ENCODE measurements at places on chromosomes 13 and 19.
A peak's percentile ranks its signal among the peaks of the same experiment; 100 is the strongest.

- DNase-seq = no peak
Measured at GRCh38 chr13:98798849-98799645, 46.6 kb upstream of the SLC15A1 start.

GRCh38 chr13:112330066-112330465, 46.1 kb upstream of the SPACA7 start:
- DNase-seq = no peak

DNA sequence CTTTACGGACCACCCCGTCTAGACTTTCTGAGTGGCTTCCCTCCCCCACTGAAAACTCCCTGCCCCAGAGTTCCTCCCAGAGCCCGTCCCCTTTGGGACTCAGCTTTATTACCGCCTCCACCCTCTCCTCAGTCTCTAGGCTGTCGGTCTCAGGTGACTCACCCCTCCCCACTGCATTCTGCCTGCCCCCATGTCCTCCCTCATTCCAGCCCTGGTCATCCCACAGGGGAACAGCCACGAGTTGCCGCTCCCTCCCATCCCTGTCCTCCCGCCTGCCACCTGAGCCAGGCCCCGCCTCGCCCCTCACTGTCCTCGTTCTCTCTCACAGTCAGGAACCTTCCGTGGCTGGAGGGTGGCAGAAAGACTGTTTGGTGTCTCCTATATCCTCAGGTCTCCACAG, 57.3 kb downstream of the SMARCA4 start:
- no peak for DNase-seq

DNA sequence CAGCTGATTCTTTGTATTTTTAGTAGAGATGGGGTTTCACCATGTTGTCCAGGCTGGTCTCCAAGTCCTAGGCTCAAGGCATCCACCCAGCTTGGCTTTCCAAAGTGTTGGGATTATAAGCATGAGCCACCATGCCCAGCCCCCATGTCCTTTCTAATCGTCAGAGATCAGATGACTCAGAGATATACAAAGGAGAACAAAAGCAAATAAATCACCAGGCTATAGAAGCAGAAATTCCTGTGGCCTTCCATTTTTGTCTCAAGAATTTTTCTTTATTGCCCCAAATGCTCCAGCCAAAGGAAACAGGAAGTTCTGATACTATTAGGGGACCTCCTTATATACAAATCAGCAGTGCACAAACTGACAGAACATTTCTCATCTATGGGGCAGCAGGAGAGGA, 207.8 kb downstream of the RFC3 start:
- DNase-seq = no peak

DNA sequence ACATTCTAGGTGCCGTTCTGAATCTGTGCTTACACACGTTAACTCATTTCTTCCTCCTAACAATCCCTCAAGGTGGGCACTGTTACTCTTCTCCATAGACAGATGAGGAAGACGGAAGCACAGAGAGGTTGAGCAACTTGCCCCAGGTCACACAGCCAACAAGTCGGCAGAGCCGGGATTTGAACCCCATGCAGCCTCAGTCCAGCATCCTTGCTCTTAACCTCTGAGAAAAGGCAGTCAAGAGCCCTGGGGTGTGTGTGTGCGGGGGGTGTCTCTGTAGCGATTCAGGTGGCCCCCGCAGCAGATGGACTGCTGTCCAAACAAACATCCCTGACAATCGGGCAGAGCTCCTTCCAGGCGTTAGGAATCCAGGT, 6.3 kb downstream of the PTPRS start:
- DNase-seq = no peak

DNA sequence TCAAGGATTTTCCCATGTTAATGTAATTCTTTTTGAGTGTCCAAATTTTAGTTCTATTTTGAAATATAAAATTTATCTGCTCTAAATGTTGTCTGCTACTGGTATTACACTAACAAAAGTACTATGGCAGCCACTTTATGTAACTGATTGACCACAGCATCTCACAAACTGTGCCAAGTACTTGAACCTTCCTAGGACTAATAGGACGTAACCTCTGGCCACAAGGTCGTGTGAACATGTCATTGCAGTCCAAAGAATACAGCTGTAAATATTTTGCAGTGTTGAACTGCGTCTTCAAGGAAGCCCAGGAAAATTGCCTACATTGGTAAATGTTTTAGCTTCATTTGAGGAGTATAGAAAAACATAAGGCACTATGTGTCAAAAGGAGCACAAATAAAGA, 1.9 kb downstream of the KCTD4 start:
- no peak for DNase-seq

- no peak for DNase-seq
Measured at GRCh38 chr13:30906411-30907051, 460 bp downstream of the MEDAG start.

GRCh38 chr13:113178896-113179167, 20.4 kb downstream of the PROZ start:
- no peak for DNase-seq

DNA sequence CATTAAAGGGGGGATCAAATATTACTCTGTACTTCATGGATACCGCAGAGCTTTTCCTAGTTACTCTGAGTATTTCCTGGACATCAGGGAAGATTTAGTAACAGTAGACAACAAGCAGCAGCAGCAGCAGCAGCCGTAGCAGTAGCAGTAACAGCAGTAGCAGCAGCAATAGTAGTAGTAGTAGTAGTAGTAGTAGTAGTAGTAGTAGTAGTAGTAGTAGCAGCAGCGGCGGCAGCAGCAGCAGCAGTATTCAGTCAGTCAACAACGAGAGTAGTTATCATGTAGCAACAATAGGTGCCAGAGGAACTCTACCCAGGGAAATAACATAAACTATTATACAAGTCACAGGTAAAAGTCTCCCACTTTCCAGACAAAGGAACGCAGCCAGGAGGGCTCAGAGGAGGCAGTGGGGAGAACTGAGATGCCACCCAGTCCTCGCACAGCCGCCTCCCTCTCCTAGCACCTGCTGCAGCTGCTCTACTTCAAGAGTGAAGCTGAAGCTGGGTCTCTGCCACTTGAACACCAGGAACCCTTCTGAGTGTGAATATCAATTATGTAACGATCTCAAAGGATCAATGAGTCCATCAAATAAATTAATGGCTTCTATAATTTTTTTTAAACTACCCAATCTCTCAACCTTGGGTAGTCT, 1.3 kb upstream of the DOCK9 start:
- no peak for DNase-seq

GRCh38 chr13:109273326-109273751, 513.0 kb downstream of the IRS2 start:
- no peak for DNase-seq

GRCh38 chr13:112986470-112986869, 17.5 kb downstream of the MCF2L start:
- DNase-seq = no peak

- no peak for DNase-seq
Measured at GRCh38 chr19:49798574-49798973, 14.5 kb downstream of the FUZ start.

GRCh38 chr19:53927739-53928138, 18.7 kb downstream of the CACNG7 start:
- no peak for DNase-seq

DNA sequence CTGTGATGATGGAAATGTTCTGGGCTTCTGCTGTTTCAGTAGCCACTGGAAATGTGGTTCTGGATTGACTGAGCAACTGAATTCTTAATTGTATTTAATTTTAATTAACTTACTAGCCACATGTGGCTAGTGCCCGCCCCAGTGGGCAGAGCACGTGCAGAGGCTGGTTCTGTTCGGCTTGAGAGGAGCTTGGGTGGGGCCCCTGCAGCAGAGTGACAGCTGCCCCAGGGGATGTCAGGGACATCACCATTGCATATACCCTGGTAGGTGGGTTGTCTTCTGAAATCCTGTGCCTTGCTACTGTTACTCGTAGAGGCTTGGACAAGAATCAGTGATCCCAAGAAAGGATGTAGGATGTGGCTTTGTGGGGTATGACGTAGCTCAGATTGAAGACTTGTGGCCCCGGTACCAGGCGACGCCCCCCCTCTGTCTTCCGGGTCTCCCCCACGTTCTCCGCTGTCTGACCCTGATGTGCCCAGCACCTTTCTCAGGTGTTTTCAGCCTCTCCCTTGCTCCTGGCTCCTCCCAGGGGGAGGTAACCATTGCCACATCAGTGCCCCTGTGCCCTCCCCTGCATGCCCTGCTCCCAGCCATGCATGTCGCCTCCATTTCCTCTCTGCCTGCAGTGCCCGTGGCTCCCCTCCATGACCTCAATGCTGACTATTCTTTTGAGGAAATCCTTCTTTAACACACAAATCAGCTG, 102.6 kb upstream of the RNF113B start:
- no peak for DNase-seq

DNA sequence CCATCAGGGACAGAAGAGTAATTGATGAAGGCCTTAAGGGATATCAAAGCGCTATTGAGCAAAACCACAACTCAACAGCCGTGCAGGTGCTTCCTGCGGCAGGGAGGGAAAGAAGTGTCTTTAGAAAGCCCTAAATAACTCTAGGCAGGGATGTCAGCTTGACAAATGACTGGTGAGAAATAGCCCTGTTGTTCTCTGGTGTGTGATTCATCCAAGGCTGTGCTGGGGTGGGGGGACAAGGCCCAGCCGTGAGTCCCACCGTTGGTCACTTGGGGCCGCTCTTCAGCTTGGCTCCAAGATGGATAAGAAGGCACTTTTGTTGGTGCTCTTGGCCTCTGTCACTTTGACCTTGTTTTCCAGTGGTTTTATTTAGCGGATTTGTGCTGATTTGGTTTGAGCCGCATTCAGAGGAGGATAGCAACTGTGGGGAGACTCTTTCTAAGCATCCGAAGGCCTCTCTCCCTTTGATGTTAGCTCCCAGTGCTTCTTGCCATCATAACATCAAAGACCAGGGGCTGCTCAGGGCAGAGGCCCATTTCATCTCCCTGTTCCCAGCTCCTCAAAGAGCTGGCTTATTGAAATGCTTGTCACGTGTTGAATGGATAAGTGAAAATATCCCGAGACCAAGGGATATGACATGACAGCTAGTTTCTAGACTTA, 130.3 kb upstream of the SERP2 start:
- peak; percentile 43 for DNase-seq
